NCI-H2107 (cell line): ENCODE measurements at places on chromosomes 3 and 15.

DNA sequence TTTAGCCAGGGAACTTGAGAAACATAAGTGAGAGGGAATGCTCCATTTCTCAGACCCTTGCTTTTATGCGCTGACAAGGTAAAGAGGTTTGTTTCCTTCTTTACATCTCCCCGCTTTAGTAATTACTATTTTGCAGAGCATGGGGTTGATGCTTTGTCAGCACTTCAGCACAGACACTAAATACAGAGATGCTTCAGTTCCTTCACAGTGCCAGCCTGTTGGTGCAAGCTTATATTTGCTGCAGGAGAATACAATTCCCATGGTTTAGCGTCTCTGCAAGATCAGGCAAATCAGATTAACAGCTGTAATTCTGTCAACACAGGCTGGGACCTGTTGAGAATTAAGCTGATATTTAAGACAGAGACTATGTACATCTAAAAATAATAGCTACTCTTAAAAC is 2.9 kb downstream of the FMN1 start:
- no peak for DNase-seq

GRCh38 chr3:174355505-174355904 is 503.6 kb upstream of the NAALADL2 start:
- DNase-seq = no peak

- no peak for DNase-seq
Measured at GRCh38 chr3:114510201-114510600, 216.4 kb downstream of the TIGIT start.

DNA sequence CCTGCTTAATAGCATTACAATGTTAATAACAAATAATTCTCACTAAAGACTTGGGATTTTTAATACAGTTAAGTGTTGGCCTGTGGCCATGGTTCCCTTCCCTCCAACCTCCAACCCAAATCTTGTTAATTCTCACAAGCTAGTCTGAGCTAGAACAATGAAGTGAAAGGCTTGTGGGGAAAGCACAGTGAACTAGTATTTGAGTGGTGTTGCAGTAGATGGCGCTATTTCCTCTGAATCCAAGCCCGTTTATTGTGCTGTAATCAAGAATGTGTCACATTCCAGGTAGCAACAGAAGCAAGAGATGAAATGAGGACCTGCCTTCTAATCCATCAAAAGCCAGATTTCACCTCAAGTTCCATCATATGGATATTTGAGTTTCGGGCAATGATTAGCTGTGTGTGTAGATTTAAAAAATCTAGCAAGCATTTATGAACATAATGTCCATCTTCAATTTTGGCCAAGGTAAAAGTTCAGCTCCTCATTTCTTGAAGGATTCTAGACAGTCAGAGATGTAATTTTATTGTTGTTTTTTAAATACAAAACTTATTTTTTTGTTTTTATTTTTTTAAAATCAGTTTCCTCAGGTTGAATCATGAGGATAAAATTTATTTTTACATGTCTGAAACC is 160.7 kb downstream of the SQOR start:
- no peak for DNase-seq

GRCh38 chr3:56321892-56322291 is 146.4 kb downstream of the ERC2 start:
- DNase-seq = no peak

DNA sequence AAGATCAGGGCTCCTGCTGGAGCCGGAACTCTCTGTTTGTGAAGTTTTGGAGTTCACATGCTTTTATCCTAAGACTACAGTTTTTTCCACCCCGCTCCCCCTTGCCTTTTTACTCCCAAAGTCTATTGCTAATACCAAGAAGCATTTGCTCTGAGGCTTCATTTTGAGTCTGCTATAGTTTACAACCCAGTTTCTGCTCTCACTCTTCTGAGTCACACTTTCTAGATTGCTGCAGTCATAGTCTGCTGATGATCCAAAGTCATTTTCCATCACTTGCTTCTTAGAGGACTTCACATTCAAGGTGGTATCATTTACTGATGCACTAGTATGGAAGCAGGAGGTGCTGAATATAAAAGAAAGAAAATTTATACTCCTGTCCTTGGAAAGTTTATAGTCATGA is 937.4 kb downstream of the IGSF11 start:
- no peak for DNase-seq

DNA sequence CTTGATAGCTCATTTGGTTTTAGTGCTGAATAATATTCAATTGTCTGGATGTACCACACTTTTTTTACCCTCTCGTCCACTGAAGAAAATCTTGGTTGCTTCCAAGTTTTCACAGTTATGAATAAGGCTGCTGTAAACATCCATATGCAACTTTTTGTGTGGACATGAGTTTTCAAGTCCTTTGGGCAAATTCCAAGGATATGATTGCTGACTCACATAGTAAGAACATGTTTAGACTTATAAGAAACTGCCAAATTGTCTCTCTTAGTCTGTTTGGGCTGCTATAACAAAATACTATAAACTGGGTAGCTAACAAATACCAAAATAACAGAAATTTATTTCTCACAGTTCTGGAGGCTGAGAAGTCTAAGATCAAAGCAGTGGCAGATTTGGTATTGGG is 59.5 kb upstream of the TNFSF10 start:
- no peak for DNase-seq

DNA sequence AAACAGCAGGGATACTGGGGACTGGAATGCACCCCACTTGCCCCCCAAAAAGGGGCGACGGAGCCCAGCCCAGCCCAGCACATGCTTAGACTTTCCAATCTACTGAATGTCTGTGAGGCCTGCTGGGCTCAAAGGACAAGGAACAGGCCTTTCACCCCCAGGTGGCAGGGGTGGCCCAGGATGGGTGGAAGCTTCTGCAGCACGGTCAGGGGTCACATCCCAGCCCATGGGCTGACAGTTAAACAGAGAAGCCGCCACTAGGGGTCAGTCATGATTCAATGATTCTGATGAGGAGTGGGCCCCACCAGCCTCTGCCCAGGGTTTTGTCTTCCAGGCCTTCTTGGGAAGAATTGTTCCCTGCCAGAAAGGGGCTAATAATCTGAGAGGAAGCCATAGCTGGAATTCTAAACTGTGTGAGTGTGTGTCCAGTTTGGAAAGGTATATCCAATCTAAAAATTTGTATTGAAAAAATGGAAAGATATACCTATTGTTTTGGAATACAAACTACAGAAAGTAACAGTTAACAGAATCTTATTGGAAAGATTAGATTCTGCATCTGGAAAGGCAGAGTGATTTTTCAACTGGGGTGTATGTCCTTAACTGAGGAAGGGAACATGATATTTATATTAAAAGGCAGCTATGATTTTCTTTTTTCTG is 2.2 kb downstream of the CHRNB4 start:
- no peak for DNase-seq

- no peak for DNase-seq
Measured at GRCh38 chr3:14990780-14991148, 43.4 kb downstream of the NR2C2 start.

- DNase-seq = no peak
Measured at GRCh38 chr15:50137330-50137761, 18.3 kb upstream of the ATP8B4 start.

DNA sequence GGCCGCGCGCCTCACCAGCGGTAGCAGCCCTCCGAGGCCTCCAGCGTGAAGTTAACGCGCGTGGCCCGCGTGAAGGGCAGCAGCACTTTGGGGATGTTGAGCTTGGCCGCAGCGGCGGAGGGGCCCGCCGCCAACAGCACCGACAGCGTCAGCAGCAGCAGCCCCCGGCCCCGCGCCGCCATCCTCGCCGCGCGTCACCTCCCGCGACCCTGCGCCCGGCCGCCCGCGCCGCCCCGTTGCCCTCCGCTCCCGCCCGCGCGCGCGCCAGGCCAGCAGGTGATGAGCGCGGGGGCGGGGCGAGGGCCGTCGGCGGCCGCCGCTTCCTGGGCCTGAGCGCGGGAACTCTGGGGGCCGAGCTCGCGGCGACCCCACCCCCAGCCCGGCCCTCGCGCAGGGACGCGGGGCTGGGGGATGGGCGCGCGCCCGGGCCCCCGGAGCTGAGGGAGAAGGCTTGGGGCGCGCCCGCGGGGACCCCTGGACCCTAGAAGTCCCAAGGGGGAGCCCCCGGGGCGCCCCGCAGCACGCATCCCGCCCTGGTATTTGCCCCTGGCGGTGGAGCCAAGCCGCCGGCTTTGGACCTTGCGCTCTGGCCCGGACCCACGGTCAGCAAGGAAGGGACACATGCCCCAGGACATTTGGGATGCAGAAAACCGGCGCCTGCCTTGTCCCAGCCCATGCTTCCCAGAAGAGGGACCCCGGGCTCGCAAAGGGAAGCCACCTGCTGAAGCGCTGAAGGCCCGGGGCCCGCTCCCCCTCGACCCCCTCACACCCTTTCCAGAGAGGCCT is at the start of gene NUP210:
Gene NUP210, minus strand, starts transcription at position 278 of the 786 bp plus-strand sequence. Its CDS starts 96 bp downstream, at position 182.
- DNase-seq = no peak

GRCh38 chr3:142993958-142994442 is 7.4 kb upstream of the U2SURP start:
- peak; percentile 57 for DNase-seq

- no peak for DNase-seq
Measured at GRCh38 chr3:149670742-149671492, 13.1 kb upstream of the WWTR1 start.

- DNase-seq = no peak
Measured at GRCh38 chr15:58460872-58461271, 29.1 kb downstream of the LIPC start.

DNA sequence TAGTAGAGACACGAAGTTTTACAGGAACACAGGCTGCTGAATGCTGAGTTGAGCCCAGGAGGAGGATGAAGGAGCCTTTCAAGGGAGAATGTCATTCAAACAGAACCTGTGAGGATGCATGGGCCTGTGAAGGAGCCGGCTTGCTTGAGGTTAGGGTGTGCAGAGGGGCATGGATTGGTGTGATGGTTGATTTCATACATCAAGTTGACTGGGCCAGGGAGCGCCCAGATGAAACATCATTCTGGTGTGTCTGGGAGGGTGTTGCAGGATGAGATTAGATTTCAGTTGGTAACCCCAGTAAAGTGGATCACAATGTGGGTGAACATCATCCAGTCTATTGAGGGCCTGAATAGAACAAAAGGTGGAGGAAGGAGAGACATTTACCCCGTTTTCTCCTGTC is 243.6 kb downstream of the EDEM1 start:
- DNase-seq = no peak

GRCh38 chr3:134357261-134357913 is 16.9 kb downstream of the AMOTL2 start:
- no peak for DNase-seq

GRCh38 chr3:179732661-179733348 is 80.0 kb downstream of the USP13 start:
- no peak for DNase-seq

DNA sequence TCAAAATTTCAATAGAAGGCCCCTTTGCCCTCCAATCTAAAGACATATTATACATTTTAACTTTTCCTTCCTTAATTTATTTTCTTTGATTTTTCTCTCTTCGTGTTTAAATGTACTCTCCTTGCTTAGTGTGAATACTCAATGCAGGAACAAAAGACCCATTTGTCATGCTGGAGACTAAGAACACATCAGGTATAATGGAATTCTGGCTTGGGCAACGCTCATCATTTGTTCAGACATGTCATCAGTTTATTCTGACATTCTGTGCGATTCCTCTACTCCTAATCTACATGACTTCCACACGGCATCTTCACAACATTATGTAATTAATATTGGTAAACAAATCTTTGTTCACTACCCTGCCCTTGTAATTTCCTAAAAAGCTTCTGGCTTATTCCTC is 136.6 kb upstream of the LRRN1 start:
- DNase-seq = no peak

- DNase-seq = no peak
Measured at GRCh38 chr15:33069161-33069560, 125.4 kb downstream of the FMN1 start.

- DNase-seq = no peak
Measured at GRCh38 chr15:101613130-101614000, 38.8 kb downstream of the TM2D3 start.

- no peak for DNase-seq
Measured at GRCh38 chr3:140742116-140742515, 64.3 kb downstream of the TRIM42 start.

DNA sequence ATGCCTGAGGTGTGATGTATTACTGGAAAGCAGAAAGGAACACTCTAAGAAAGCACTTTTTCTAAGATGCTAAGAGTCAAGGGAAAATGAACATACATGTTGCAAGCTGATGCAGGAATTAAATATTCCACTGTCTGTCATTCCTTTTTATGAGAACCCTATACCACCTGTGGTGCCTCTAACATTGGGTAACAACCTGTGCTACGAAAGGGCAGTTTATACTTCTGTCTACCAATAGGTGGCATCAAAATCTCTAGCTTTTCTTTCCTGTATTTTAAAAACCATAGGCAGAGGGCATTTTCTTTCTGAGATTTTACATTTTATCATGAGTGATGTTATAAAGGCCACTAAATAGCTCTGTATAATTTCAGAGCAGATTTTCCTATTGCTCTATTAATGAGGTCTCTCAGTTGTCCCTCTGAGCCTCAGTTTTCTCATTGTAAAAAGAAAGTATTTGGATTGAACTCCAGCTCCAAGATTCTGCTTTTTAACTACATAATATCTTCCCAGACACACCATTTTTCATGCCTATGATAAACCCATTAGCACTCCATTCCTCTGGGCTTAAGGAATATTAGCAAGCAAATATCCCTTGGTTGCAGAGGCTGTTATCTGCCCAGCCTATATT is 3.5 kb upstream of the CPNE4 start:
- DNase-seq = no peak

DNA sequence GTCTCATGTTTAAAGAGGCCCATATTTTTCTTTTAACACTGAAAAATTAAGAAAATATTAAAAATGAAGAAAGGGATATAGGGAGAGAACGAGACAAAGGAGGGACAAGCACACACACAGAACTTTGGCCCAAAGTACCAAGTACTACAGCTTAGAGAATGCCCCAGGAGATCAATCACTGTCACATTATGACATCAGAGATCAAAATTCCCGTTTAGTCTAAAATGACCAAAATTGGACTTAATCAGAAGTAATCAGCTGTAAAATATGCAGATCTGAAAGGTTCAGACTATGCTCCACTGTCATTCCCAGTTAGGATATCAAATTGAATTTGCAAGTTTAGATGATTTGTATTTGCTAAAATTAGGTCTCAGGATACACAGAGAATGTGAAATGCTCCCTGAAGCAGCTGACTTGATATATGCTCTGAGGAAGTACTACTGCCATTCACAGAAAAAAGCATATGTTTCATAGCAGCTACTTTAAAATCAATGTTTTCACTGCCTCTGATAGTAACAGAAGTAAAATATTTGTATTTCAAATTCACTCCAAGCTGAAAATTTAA is 123.0 kb downstream of the PEAK1 start:
- no peak for DNase-seq

DNA sequence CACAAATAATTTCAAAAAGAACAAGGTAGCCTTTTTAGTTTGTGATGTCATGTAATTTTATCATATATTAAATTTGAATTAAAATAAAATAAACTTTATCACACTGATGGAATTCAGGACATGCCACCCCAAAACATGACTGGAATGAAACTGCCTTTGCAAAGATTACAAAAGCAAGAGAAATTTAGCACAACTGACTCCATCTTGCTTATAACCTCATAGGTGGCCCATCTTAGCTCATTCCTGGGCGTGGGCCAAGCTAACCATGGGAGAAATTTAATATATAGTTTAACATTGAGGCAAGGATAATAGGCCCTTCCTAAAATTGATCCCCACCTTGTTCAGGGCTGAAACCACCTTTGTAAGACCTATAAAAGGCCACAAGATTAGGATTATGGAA is 235.6 kb downstream of the ZNF385D start:
- DNase-seq = no peak

GRCh38 chr3:42014921-42015533 is 53.1 kb upstream of the ULK4 start:
- no peak for DNase-seq

- DNase-seq = no peak
Measured at GRCh38 chr3:146142757-146143156, 18.2 kb downstream of the PLOD2 start.
